Frontal cortex (tissue), 4 donors: ENCODE measurements at places on chromosomes 5 and 9.

DNA sequence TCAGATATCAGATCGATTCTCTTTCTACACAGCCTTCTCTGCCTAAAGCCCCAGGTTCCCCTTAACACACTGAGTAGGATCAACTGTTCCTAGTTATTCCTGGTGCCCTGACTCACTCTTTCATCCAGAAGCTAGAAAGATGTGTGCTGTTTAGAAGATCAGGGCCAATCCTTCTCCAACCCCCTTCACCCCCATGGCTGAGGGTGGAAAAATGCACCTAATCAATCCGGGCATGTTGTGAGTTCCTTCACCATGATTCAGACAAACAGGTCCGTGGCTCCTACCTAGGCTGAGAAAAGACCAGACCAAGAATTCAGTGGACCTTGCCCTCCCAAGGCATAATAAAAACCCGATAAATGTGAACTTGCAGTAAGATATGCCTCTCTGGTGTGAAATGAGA, 85.4 kb upstream of the EQTN start:
- DNase-seq, result no peak

GRCh38 chr9:136138566-136138965, 19.9 kb upstream of the TMEM250 start:
- DNase-seq, result no peak

DNA sequence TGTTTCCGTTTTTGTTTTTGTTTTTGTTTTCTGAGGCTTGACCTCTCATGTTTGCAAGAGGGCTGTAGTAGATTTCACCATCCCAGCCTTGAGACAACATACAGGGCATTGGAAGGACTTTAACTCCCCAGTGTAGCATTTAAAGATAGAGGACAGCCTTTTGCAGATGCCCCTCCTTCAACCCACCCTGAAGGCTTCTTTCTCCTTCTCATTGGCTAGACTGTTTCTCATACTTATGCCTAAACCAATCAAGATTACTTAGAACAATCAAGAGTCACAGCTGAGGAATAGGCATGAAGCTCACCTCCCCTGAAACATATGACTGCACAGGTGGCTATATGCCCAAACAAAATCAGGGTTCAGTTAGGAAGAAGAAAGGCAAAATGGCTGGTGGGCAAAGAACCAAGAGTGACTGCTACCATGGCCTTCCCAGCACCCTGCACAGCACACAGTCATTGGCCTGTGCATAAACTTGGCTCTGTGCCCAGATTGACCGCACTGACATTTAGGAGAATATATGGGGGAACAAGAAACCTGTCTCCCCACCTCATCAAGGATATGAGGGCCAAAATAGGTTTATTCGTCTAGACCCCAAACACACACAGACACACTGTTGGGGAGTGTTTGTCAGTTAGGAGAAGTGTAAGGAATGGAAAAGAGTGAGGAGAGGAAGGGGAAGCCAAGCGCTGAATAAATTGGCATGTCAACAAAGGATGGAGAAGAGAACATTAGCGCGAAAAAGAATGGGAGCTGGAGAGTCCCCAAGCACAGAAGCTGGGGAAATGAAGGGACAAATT, 137.3 kb upstream of the RANBP3L start:
- DNase-seq, result no peak

DNA sequence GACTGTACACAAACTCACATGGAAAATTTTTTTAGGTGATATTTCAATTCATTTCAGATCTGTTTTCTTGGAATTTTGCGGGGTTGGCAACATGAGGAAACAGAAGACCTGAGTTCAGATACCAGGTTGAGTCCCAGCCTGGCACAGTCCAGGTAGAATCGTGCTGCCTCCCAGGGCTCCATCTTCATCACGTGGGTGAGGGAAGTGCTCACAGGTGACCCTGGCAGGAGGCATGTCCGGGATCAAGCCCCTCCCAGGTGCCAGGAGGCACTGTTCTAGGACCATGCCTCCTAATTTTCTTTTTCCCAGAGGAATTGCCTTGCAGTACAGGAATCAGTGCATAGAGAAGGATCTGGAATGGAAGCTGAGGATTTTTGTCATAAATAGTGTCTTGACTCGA, 318.3 kb upstream of the IRX4 start:
- no peak for DNase-seq

GRCh38 chr9:89695441-89695891, 90.7 kb downstream of the GADD45G start:
- no peak for DNase-seq

- no peak for DNase-seq
Measured at GRCh38 chr9:110521206-110521605, 58.3 kb downstream of the SVEP1 start.

DNA sequence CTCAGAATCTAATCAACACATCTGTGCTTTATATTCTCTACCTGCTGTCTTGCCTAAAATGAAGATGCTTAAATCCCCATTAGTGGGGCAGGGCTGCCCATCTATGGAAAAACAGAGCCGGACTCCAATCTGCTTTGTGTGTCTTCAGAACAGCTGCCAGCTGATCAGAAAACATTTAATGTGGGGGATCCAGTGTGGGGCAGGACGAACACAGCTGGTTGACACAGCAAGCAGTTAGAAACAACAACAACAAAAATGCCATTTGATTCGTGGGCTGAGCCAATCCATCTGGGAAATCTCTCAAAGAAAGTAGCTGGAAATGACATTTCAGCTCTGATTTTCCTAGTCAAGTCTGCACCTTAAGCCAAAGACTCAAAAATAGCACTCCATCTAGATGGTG, 99.8 kb downstream of the PPP2R2B start:
- no peak for DNase-seq

GRCh38 chr9:121949364-121949763, 143.7 kb downstream of the TTLL11 start:
- DNase-seq, result no peak

DNA sequence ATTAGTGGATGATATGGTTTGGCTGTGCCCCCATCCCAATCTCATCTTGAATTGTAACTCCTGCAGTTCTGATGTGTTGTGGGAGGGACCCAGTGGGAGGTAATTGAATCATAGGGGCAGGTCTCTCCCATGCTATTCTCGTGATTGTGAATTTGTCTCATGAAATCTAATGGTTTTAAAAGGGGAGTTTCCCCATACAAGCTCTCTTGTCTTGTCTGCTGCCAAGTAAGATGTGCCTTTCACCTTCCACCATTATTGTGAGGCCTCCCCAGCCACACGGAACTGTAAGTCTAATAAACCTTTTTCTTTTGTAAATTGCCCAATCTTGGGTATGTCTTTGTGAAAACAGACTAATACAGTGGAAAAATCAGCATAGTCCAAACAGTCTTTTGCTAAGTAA, 235.5 kb downstream of the TMEM161B start:
- DNase-seq, result no peak

DNA sequence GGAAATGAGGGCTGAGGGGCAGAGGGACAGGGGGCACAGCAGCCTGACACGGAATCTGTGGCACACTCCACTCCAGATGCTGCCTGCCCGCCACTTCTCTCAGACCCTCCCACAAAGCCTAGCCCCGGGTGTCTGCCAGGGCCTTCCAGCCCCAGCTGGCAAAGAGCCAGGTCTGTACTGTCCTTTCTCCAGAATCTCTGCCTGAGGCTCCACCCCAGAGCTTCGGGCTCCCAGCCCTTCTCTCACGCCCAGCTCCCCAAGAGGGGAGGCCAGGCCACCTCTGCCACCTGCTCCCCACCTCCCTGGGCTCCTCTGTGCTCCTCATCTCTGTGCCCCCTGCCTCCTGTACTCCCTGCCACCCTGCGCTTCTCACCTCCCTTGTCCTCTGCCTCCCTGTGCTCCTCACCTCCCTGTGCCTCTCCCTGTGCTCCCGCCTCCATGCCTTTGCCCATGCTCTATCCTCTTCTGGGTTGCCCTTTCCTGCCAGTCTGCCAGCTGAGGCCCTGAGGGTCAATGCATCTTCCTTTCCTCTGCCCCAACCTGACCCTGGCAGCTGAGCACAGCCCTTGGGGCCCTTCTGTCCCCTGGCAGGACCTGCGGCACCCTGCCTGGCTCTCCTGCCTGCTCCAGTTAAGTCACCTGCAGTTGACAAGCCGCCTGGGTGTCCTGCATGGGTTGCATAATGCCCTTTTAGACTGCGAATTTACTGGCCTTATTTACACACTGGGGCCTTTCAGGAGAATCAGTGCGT, 36.4 kb downstream of the RASGEF1C start:
- DNase-seq, result no peak

DNA sequence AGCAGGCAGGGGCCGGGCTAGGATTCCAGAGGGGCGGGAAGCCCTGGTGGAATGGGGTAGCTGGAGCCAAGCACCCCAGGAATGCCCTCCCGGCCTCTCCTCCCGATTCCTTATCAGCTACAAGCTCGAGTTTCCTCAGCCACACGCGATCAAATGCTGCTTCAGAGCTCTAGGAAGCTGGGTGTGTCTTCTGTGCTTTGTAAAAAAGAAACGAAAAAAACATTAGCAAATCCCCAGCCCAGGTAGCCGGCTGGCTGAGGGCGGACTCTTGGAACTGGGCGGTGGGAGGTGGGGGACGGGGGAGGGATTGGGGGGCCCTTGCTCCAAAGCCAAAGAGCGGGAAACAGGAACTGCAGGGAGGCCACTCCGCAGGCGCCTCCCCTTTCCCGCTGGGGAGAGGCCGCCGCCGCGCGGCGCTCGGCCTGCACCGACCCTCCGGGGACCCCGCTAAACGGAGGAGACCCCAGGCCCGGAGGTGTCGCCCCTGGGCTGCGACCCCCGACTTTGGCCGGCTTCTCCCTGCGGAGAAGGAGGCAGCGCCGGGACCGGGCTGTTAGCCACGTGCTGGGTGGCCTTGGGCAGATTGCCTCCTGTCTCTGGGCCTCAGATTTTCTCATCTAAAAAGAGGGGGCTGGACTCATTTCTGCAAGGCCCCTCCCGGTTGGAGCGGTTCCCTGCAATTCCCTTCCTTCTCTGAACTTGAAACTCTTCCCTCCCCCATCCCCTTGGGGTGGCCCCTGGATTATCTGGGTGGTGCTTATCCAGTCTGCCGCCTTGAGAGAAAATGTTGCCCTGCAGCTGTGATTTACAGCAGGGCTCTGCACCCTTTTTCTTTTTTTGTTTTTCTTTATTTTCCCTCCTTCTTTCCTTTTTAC, 40.9 kb upstream of the FABP6 start:
- DNase-seq, result peak; percentile 43

DNA sequence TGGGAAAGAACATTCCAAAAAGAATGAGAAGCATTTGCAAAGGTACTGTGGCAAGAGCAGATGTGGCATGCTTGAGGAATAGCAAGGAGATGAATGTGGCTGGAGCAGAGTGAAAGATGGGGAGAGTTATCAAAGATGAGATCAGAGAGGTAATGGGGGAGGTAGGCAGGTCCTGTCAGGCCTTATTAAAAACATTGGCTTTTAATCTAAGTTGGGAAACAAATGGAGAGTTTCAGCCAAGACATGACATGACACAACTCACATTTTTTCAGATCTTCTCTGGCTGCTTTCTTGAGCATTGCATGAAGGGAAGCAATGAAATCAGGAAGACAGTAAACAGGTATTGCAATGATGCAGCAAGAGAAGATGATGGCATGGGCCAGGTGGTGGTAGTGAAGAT, 120.3 kb downstream of the MUSK start:
- no peak for DNase-seq

DNA sequence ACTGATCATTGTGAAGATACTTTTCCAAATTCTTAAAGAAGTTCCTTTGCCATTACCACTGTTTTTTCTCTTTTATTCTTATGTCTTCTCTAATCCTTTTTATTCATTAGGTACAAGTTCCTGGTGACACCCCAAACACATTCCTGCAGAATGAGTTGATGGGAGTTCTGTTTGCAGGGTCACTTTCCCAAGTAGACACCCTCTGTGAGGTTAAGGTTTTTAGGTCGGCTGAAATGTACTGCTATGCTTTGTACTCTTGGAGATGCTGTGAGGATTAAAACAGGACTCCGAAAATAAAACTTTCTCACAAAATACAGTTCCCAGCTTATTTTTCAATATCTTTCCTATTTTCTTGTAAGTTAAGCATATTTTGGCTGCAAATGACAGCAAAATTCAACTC, 143.3 kb upstream of the TLE4 start:
- DNase-seq, result no peak

DNA sequence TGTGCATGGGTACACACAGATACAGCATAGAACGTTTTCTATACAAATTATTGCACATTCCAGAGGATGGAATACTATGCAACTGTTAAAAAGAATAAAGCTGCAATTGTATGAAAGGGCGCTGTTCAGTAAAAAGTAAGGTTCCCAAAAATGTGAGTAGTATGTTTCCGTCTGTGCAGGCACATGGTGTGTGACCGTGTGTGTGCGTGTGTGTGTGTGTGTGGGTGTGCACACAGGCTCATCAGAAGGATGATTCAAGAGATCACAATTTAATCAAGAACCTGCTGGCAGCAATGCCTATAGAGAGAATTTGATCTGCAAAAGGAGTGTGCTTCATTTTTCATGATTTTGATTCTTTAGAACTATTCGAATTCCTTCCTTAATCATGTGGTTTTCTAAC, 76.3 kb downstream of the SEMA4D start:
- DNase-seq, result no peak

GRCh38 chr9:1522219-1522767, 472.1 kb downstream of the DMRT2 start:
- DNase-seq, result no peak

GRCh38 chr9:135614821-135615665, 24.3 kb downstream of the GLT6D1 start:
- no peak for DNase-seq

DNA sequence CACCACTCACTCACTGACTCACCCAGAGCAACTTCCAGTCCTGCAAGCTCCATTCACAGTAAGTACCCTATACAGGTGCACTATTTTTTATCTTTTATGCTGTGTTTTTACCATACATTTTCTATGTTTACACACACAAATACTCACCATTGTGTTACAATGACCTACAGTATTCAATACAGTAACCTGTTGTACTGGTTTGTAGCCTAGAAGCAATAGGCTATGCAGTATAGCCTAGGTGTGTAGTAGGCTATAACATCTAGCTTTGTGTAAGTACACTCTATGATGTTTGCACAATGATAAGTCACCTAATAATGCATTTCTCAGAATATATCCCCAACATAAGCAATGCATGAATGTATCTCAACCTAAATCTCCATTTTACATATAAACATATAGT, 541.1 kb downstream of the NR2F1-AS1 start:
- DNase-seq, result no peak
